Chondrocyte (in vitro differentiated cells): ENCODE measurements at places on chromosomes 1 and 21.

GRCh38 chr1:69438056-69438795 is 129.5 kb upstream of the LRRC7 start:
- no peak for DNase-seq

- DNase-seq: no peak
Observed at GRCh38 chr21:38574895-38575575, 76.8 kb upstream of the ERG start.

DNA sequence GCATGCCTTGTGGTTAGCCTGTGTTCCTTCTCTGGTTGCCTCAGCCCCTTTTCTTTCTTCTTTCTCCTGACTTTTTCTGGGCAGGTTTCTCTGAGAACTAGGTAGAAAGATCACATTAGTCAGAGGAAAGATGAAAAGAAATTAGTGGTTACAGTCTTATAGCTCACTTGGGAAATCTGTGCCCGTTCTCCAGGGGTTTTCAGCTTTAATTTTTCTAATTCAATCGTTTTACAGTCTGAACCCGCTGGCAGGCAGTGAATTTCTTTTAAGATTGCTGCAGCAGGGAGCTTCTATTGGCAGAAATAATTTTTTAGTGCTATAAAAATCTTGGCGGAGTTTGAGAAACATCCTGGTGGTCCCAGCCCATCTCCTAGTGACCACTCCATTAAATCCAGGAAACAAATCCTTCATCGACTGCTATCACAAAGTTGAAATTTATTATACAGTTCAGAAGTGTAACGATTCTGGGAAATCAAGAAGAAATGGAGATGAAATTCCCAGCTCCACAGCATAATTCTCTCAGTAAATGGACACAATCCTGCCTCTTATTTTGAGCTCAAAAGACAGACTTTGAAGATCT is 113.1 kb downstream of the PCP4 start:
- no peak for DNase-seq

- DNase-seq: no peak
Observed at GRCh38 chr21:37375866-37376574, 9.4 kb downstream of the DYRK1A start.

GRCh38 chr1:56811331-56811730 is 7.9 kb downstream of the FYB2 start:
- DNase-seq: no peak

GRCh38 chr1:1302006-1302430 is 5.7 kb downstream of the ACAP3 start:
- no peak for DNase-seq

- no peak for DNase-seq
Observed at GRCh38 chr1:179083533-179083932, 1.7 kb downstream of the TOR3A start.
